Suprapubic skin (tissue), 4 donors: ENCODE measurements at places on chromosomes 1 and 21.

DNA sequence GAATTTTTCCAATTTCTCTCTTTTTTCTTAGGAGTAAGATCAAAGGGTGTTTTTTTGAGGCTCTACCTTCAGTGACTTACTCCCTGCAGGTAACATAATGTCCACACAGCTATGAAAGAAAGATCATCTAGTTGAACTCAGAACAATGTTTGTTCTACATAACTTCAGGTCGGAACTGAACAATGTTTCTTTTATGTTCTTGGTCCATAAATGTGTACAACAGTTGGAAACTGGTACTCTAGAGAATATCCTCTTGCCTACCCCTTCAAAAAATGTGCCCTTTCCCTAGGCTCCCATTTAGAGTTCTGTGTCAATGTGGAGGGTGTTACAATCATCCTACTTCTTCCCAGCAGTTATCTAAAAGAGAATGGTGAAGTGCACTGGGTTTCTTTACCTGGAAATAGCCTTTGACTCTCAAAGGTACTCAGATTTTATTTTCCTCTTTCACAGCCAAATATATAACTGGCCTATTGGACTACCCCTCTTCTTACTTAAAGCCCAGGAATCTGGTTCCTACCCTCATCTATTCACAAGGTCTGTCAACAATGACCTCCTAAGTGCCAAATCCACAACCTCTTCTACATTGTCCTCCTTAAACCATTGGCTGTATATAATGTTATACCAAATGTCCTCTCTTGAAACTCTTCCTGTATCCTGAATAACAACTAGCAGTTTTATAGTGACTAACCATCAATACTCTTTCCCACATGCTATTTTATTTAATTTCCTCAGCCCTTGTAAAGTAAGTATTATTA is 42.3 kb downstream of the CD58 start:
- no peak overlapping the region for H3K4me3 ChIP-seq
- H3K36me3 ChIP-seq = peaks cover 8% of the 10 kb centered on the region
- DNase-seq = no peak
- H3K4me1 ChIP-seq = no peaks in the 10 kb centered on the region
- no peaks in the 10 kb centered on the region for H3K27me3 ChIP-seq

DNA sequence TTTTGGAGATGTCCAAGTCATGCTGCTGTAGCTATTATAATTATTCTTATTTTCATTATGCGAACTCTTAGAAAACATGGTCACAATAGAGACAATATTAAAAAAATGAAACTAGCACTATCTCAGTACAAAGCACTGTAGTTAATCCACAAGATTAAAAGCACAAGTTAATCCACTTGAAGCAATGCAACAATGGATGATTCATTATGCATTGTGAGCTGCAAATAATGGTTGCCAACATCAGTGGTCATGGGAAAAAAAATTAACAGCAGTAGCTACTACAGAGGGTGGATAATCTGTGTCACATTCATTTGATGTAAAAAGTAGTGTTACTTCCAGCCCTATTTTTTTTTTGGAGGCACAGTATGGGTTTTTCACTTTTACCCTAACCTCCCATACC is 56.7 kb downstream of the DPT start:
- H3K4me1 ChIP-seq = no peaks in the 10 kb centered on the region
- no peak overlapping the region for H3K4me3 ChIP-seq
- no peak overlapping the region for H3K27ac ChIP-seq
- H3K27me3 ChIP-seq = no peaks in the 10 kb centered on the region
- no peaks in the 10 kb centered on the region for H3K36me3 ChIP-seq
- DNase-seq = no peak

DNA sequence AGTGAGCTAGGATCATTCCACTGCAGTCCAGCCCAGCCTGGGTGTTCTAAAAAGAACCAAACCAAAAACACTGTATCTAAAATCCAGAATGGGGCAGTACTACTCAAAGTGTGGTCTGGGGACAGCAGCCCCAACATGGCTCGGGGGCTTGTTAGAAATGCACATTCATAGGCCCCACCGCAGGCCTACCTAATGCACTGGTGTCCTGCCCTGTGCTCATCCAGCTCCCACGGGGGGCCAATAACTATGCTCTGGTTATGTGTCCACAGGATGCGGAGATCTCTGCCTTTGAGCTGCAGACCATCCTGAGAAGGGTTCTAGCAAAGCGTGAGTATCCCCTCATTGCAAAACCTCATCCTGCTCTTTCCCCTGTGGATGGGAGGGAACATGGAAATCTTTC is 51.5 kb downstream of the CAPN2 start:
- H3K27ac ChIP-seq = no peak overlapping the region
- DNase-seq = no peak
- no peaks in the 10 kb centered on the region for H3K27me3 ChIP-seq
- peaks cover 73% of the 10 kb centered on the region for H3K36me3 ChIP-seq

- peaks cover 25% of the 10 kb centered on the region for H3K4me1 ChIP-seq
- H3K27me3 ChIP-seq = no peaks in the 10 kb centered on the region
- no peak overlapping the region for H3K4me3 ChIP-seq
- peaks cover 46% of the 10 kb centered on the region for H3K36me3 ChIP-seq
Measured at GRCh38 chr1:54220004-54220811, 20.2 kb downstream of the MRPL37 start.

DNA sequence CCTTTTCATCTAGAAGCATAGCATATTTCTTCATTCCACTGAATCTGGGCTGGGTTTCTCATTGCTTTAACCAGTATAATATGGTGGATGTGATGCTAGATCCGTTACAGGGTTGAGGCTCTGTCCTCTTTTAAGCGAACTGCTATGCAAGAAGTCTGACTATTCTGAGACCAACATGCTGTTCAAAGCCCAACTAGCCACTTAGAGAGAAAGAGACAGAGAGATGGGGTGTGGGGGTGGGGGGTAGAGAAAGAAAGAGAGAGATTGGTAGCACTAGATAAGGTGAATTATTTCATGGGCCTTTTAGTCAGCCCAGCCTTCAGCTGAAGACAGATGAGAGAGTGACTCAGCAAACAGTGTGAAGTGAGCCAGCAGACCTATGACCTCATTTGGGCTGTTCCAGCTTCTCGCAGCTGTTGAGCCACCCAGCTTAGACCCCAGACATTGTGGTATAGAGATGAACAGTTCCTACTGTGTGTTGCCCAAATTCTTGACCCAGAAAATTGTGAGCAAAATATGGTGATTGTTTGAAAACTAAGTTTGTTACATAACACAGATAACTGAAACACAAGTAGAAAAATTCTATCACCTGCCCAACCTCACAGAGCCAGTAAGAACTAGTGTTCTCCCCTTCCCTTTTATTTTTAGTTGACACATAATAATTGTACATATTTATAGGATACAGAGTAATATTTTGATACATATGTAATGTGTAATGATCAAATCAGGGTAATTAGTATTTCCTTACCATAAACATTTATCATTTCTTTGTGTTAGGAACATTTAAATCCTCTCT is 40.7 kb upstream of the PRKACB start:
- DNase-seq = no peak
- peaks cover 7% of the 10 kb centered on the region for H3K4me1 ChIP-seq
- H3K27ac ChIP-seq = no peak overlapping the region

GRCh38 chr1:168007691-168008090 is 70.8 kb upstream of the MPC2 start:
- H3K4me3 ChIP-seq = no peak overlapping the region
- peaks cover 30% of the 10 kb centered on the region for H3K36me3 ChIP-seq
- H3K27me3 ChIP-seq = no peaks in the 10 kb centered on the region
- no peaks in the 10 kb centered on the region for H3K4me1 ChIP-seq
- no peak overlapping the region for H3K27ac ChIP-seq
- no peak for DNase-seq

DNA sequence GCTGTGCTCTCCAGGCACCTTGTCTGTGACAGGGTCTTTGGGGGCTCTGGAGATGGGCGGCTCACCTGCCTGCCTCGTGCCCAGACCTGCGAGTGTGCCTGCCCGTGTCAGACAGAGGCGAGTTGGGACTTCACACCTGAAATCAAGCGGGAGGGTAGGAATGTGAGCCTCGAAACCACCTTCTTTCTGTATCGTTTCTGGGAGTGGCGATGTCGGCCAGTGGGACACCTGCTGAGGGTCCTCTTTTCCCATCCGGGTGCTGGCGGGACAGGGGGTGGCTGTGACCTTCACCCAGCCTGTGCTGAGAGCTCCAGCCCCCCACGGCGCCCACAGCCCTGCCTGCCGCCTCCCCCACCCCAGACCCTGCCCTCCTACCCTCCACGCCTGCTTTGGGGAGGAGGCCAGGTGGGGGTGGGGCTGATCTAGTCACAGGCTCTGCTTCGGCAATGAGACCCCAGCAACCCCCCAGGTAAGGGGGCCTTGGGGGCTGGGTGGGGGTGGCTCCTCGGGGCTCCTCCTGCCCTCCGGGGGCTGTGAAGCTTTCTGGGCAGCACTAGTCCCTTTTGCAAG is 15.6 kb upstream of the FAAP20 start:
- H3K4me3 ChIP-seq = no peak overlapping the region
- H3K27me3 ChIP-seq = no peaks in the 10 kb centered on the region
- no peaks in the 10 kb centered on the region for H3K36me3 ChIP-seq
- H3K27ac ChIP-seq = peak overlapping the region; percentile 89

DNA sequence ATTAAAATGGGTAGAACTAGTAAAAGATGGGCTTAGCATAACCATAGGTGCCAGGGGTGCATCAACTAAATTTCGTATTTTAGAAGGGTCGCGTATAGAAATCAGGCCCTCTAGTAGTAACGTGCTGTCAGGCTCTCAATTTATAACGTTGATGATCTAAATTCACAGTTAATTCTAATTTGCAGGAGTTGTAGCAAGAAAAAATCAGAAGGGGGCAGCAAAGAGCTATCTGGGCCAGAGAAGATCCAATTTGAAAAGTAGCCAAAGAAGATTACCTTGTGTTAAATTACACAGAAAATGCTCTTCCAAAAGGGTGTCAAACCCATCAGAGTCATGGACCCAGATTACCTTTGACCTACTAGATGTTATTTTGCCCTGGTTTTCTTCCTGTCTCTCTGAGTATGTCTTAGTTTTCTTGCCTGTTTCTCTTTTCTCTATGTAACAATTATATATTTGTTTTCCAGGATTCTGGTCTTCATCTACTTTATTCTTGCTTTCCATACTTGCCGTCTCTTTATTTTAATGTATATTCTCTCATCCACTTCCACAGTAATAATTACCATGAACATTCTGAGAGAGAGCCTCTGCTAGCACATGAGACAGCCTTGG is 1030.9 kb downstream of the AMY1C start:
- H3K27ac ChIP-seq = no peak overlapping the region
- H3K4me3 ChIP-seq = no peak overlapping the region
- H3K36me3 ChIP-seq = no peaks in the 10 kb centered on the region
- DNase-seq = no peak

- peaks cover 8% of the 10 kb centered on the region for H3K36me3 ChIP-seq
- peak overlapping the region; percentile 95 for H3K27ac ChIP-seq
- H3K4me1 ChIP-seq = peaks cover 40% of the 10 kb centered on the region
- H3K4me3 ChIP-seq = peak overlapping the region; percentile 98
- DNase-seq = peak; percentile 85
Measured at GRCh38 chr1:211579440-211580302, 710 bp upstream of the SLC30A1 start.

GRCh38 chr1:64004451-64005025 is 198.9 kb upstream of the UBE2U start:
- H3K27me3 ChIP-seq = no peaks in the 10 kb centered on the region
- no peak overlapping the region for H3K27ac ChIP-seq
- H3K4me1 ChIP-seq = peaks cover 12% of the 10 kb centered on the region
- no peak for DNase-seq
- no peak overlapping the region for H3K4me3 ChIP-seq

DNA sequence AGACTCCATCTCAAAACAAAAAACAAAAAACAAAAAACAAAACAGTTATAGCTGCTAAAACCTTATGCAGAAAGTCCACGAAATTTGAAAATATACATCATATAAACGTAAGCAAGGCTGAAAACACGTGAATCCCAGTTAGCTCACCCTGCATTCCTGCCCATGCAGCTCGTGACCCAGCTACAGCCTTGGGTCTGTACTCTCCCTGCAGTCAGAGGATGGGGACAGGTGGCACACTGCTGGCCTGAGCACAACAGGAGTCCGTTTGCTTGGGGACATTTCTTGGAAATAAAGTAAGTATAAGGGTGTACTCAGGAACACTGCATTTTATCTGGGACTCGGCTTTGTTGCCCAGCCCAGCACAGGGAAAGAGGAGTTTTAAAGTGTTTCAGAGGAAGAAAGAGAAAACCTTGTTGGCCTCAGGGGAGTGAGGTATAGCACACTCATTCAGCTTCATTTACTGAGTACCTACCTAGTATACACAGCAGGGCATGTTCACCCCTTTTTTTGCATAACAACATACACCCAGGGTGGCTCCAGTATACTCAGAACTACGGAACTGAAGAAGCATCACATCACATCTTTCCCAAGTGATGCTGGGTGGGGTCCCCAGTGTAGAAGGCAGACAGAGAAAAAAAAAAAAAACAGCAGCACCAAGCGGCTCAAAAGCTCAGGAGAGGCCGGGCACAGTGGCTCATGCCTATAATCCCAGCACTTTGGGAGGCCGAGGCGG is 44.1 kb downstream of the CAPZB start:
- no peak overlapping the region for H3K4me3 ChIP-seq
- peaks cover 96% of the 10 kb centered on the region for H3K4me1 ChIP-seq
- H3K36me3 ChIP-seq = no peaks in the 10 kb centered on the region
- no peak for DNase-seq
- H3K27me3 ChIP-seq = no peaks in the 10 kb centered on the region

DNA sequence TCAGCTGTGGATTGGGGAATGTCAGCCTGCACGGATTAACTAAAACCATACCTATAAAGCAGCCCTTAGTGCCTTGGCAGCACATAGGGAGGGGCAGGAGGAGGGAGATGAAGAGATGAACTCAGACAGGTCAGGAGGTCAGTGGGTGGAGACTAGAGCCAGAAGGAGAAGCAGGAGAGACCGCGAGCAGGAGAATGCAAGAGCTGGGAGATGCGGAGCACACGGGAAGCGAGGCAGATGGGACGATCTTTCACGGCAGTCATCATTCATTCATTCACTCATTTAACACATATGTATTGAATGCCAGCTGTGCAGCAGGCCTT is 41.9 kb downstream of the NEK2 start:
- H3K36me3 ChIP-seq = no peaks in the 10 kb centered on the region
- DNase-seq = no peak
- no peak overlapping the region for H3K27ac ChIP-seq
- H3K4me3 ChIP-seq = no peak overlapping the region
- H3K27me3 ChIP-seq = no peaks in the 10 kb centered on the region

DNA sequence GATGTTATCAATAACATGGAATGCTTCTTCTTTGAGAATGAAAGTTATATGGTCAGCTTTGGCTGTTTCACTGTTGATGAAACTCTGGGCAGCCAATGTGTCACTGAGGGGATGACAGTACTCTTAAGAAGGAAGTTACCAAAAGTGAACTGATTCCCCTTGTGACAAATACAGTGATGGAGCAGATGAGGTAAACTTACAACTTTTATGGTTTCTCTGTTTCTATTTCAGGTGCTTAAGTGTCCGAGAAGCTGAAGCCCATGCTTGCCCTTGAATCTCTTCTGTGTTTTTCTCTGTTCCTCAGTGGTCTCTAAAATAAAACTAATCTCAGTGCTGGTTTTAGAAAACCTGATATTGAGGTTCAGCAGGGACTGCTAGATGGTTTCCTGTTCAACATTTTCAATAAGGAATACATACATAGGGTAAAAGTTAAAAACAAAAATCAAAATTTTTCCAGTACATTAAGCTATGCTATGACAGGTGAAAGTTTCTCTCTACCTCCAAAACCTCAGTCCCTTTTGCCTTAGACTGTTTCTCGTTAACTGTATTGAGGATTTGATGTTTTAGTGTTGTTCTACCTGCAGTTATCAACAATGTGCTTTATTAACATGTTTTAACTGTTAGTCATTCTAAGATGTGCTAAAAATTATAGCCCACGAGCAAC is 454.4 kb upstream of the ADGRL4 start:
- no peak overlapping the region for H3K27ac ChIP-seq
- H3K4me3 ChIP-seq = no peak overlapping the region
- H3K27me3 ChIP-seq = no peaks in the 10 kb centered on the region

GRCh38 chr1:184919892-184920291 is 54.4 kb downstream of the NIBAN1 start:
- no peaks in the 10 kb centered on the region for H3K36me3 ChIP-seq
- no peaks in the 10 kb centered on the region for H3K27me3 ChIP-seq
- DNase-seq = no peak
- no peak overlapping the region for H3K4me3 ChIP-seq
